ENCODE measurements at places on chromosomes 13 and 19. TPM values are rescaled to one million over a fixed set of nuclear protein-coding genes. Genes with fewer than 3 reads are reported as not detected.
A peak's percentile ranks its signal among the peaks of the same experiment; 100 is the strongest.

Gene SPATA13
- 4.6 TPM for total RNA-seq

Gene EPSTI1
- total RNA-seq, result 4.9 TPM

Gene ZNF628
- total RNA-seq, result 6.1 TPM

Gene CACNA1A
- total RNA-seq, result not detected

Gene SHISA7
- not detected for total RNA-seq

Gene CD70
- total RNA-seq, result 144 TPM

Gene LILRB2
- not detected for total RNA-seq

Gene TNNT1
- total RNA-seq, result 25.1 TPM

Gene ZNF724
- total RNA-seq, result 5.3 TPM

Gene CCDC194
- not detected for total RNA-seq

Gene MAST1
- 1.7 TPM for total RNA-seq

DNA sequence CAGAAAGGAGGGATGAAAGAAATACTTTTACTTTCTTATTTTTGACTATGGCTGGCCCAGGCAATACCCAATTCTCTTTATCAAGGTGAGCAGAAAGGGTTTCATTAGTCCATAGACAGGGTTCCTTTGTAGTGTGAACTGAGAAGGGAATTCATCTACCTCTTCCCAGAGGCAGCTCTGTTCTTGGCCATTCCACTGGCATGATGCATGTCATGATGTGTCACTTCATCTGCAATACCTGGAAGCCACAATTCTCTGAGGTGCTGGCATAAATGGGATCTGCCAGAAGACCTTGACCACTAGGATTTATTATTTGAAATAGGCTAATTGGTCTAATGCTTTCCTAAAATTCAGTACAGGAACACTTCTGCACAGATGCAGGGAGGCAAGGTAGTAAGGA is 542.8 kb downstream of the RFC3 start:
- no peak for DNase-seq

DNA sequence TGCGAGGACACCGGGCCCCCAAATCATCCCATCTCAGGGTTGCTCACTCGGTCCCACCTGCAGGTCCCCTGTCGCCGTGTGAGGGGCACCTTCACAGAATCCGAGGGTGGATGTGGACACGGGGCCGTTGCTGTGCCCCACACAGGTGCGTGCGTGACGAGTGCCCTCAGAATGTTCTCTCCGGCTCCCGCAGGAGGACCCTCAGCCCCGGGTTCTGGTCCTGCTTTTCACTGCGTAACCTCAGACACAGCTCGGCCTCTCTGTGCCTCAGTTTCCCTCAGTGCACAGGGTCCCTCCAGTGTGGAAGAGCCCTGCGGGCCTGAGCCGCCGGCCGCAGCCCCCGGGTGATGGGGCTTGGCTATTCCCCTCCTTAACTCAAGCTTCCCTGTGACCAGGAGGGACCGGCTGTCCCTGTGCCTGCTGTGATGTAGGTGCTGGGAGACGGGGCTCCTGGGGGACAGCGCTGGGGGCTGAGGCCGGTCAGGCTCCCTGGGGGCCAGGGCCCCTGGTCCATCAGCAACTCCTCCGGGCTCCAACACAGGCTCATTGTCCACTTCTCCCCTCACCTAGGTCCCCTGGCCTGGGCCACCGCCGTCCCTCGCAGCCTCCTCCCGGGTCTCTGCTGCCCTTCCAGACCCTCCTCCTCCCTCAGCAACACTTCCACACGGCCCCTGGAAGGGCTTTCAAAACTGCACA is 4.8 kb downstream of the SHC2 start:
- DNase-seq, result no peak

- DNase-seq, result no peak
These were observed 22.8 kb downstream of the COL4A2 start for GRCh38 chr13:110329798-110330461.

GRCh38 chr19:34457446-34457845 is 24.1 kb upstream of the WTIP start:
- DNase-seq, result no peak

GRCh38 chr19:17872251-17873001 is 681 bp downstream of the SLC5A5 start:
- no peak for DNase-seq

DNA sequence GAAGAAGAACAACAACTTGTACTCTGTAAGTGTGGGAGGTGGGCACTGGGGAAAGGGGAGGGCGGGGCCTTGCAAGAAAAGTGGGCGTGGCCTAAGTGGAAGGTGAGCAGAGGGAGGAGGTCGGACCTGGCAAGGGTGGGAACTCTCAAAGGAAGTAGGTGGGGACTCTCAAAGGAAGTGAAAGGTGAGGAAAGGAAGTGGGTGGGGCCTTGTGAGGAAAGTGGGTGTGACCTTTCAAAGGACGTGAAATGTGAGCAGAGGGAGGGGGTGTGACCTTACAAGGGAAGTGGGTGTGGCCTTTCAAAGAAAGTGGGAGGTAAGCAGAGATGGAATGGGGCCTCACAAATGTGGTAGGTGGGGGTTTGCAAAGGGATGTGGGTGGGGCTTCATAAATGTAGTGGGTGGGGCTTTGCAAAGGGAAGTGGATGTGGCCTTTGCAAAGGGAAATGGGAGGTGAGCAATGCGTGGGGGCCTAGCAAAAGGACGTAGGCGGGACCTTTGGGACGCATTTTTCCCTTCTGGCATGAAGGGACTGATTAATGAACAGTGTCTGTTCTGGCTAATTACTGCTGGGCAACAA is 25.9 kb downstream of the ACSBG2 start:
- peak; percentile 14 for DNase-seq

DNA sequence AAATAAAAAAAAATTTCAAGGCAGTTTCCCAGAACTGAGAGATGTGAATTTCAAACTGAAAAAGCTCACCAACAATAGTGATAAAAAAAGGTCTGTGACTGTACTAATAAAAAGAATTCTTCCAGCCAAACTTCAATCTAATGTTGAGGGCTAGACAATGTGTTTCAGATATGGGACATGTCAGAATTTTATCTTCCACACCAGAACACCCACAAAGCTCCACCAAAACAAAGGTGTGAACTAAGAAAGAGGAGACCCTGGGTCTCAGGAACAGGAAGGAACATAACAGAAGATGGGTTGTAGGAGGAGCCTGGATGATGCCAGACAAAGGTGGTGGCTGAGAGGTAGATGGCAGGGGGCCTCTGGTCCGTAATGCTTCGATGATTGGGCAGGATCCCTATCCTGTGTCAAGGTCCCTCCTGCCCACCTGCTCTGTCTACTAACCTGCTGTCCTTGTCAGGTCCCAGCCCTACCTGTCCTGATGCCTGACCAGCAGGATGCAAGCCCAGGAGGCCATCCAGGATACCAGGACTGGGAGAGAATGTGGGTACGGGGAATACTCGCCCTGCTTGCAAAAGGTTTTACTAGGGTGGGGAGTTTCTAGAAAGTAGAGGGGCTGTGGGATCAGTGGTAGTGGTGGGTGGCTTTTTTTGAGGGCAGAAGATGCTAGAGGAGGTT is 4.5 kb downstream of the MZF1 start:
- no peak for DNase-seq

- DNase-seq, result no peak
These were observed 321 bp upstream of the ZNF222 start for GRCh38 chr19:44024900-44025216.

DNA sequence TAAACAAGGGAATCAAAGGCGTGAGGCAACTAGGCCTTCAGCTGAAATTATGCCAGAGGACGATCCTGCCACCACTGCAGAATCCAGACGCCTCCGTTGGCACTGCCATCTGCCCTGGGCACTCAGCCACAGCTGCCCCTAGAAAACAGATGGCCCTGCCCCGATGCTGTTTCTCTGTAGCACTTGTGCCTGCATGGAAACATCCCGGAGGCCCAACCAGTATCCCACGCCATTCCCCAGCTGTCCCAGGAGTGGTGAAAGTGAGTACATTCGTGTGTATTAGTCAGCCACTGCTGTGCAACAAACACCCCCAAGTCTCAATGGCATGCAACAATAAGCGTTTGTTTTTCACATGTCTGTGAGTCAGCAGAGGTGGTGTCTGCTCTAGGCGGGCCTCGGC is 8.9 kb upstream of the CRTC1 start:
- DNase-seq, result no peak

- no peak for DNase-seq
These were observed 260.1 kb downstream of the LMO7 start for GRCh38 chr13:75896271-75896670.

DNA sequence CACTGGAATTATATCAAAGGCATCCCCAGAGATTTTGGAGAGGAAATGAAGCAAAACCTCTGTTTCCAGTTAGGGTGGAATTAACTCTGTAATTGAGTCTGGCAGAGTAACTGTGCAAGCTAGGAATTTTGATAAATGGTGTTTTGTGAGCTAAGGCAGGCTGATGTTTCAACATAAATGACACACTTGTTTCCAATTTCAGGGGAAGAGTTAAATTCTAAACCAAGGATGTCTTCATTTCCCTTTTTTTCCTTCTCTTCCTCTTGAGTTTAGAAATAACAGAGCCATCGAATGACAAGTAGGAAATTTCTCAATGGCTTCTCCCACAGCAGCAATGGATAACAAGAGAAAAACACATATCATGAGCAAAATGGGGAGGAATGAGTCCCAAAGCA is 131.2 kb downstream of the IRS2 start:
- no peak for DNase-seq

- DNase-seq, result no peak
These were observed 34.4 kb upstream of the ABCC4 start for GRCh38 chr13:95335667-95336066.

GRCh38 chr19:21322528-21322927 is 6.7 kb downstream of the ZNF708 start:
- DNase-seq, result no peak

- no peak for DNase-seq
These were observed 306.6 kb downstream of the ATP8A2 start for GRCh38 chr13:25678398-25678797.

- no peak for DNase-seq
These were observed 204.5 kb upstream of the SLITRK1 start for GRCh38 chr13:84086847-84087162.

GRCh38 chr19:52494518-52494917 is 33.0 kb upstream of the ZNF808 start:
- DNase-seq, result no peak

DNA sequence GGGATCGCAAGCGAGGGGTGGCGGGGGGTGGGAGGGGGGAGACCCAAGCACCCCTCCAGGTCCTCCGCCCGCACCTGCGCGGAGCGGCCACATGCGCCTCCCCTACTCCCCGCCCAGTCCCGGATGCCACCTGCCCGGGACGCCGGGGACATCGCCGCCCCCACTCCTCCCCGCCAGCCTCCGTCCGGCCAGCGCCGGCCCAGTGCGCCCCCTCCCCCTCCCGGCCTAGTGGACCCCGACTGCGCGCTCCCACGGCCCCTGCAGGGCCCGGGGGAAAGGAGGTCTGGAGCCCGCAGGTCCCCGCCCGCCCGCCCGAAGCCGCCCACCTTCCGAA is 263 bp downstream of the RHPN2 start:
- no peak for DNase-seq

GRCh38 chr13:98785405-98785804 is 32.9 kb upstream of the SLC15A1 start:
- no peak for DNase-seq

Measured in NCI-H460 (cell line).